HT1080 (cell line): ENCODE measurements at places on chromosomes 1 and 21.

GRCh38 chr1:168180148-168180524 lies 1.4 kb downstream of the TIPRL start:
- DNase-seq, result no peak

DNA sequence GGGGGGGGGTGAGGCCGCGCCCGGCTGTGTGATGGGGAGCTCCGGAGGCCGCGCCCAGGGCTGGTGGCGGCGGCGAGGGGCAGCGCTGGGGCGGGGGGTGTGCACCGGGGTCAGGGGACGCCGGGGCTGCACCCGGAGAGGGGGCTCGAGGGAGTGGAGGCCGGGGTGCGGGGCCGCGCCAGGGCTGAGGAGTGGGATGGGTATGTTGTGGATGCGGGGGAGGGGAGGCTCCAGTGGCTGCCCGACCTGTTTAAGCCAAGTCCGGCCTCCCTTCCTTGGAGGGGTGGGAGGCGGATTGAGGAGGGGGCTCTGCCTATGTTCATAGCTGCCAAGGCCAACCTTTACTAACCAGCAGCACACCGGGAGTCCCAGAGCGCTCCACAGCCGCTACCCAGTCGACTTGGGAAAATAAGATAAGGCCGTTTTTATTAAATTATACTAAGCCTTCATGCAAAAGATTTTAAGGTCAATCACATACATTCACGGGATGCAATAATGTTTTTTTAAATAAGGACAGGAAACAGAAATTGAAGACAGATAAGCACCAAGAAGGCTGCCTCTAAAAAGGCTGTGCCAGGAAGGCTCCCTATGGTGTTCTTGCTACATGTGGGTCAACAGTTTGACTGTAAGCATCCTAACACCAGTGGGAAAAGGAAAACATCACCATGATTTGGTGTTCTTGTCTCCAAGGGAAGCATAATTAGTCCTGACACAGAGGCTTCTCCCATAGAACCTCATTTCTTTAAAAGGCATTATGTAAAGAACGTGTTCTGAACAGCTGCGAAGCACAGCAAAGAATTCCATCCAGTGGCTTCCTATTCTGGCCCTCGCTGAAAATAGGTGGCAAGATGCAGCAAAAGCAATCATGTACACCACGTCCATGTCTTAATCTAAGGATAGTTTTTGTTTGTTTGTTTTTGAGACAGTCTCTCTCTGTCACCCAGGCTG lies 626 bp upstream of the HLCS start:
- DNase-seq, result peak; percentile 5

DNA sequence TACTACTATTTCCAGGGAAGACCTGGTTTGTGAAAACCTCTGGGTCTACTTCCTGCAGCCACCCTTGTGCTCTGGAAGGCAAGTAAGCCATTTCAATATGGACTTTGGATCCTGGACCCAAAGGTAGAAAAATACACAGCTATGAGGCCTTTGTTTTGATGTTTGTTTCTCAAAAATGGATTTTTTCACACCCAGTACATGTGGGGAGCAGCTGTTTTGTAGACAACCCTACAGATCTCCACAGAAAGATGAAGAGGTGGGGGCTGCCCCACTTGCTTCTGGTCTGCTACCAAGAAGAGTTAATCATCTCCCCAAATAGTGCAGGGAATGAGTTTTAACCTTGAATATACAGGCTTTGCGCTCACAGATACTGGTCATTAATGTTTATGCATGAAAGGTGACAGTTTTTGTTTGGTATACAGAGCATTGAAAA lies 29.2 kb downstream of the ZNF281 start:
- DNase-seq, result no peak

GRCh38 chr1:42240966-42241755 lies 76.6 kb upstream of the GUCA2A start:
- peak; percentile 25 for DNase-seq

GRCh38 chr1:247966532-247967204 lies 1.6 kb downstream of the OR2AK2 start:
- no peak for DNase-seq

- peak; percentile 85 for DNase-seq
Measured at GRCh38 chr1:18913065-18913835, 10.9 kb upstream of the ALDH4A1 start.

GRCh38 chr1:156726549-156727226 lies 1.6 kb upstream of the METTL25B start:
- DNase-seq, result peak; percentile 71

DNA sequence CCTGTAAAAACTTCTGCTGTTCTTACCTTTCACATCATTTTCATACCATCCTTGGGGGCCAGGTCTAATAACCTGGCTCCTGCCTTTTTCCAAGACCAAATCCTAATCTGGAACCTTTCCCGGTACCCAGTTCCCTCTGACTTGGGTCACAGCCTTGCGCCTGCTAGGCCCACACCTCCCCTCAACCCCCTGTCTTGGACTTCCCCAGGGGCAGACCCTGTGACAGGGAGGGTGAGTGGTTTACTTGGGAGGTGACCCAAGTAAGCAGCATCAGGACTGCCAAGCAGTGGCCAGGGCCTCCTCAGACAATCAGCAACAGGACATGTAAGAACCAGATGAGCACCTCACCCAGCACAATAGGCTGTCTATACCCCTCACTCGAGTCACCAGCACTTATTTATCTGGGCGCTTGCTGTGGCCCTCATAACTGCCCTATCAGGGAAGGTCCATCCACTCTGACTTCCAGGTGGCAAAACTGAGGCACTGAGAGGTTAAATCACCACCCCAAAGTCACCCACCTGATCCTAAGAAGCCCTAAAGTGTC lies 124.7 kb downstream of the MATN1 start:
- no peak for DNase-seq

DNA sequence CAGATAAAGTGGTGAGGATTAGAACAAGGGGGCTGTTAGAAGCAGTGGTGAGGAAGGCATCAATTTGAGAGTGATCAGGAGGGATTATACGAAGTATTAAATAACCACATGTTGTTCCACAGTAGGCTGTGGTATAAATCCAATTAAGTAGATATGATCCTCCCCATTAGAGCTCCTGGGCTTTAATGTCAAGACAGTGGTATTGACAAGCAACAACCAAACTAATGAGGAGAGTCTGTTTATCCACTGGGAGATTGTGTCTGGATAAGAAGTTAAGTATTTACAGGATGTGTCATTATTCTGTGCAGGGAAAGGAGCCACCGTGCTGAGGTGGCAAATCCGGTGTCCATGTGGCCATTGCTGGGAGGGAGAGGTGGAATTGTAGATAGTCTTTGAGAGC lies 5.8 kb downstream of the ACTN2 start:
- DNase-seq, result no peak

- no peak for DNase-seq
Measured at GRCh38 chr21:20151741-20152140, 846.5 kb upstream of the NCAM2 start.

GRCh38 chr1:39398278-39399021 lies 93.0 kb upstream of the BMP8A start:
- DNase-seq, result peak; percentile 100

DNA sequence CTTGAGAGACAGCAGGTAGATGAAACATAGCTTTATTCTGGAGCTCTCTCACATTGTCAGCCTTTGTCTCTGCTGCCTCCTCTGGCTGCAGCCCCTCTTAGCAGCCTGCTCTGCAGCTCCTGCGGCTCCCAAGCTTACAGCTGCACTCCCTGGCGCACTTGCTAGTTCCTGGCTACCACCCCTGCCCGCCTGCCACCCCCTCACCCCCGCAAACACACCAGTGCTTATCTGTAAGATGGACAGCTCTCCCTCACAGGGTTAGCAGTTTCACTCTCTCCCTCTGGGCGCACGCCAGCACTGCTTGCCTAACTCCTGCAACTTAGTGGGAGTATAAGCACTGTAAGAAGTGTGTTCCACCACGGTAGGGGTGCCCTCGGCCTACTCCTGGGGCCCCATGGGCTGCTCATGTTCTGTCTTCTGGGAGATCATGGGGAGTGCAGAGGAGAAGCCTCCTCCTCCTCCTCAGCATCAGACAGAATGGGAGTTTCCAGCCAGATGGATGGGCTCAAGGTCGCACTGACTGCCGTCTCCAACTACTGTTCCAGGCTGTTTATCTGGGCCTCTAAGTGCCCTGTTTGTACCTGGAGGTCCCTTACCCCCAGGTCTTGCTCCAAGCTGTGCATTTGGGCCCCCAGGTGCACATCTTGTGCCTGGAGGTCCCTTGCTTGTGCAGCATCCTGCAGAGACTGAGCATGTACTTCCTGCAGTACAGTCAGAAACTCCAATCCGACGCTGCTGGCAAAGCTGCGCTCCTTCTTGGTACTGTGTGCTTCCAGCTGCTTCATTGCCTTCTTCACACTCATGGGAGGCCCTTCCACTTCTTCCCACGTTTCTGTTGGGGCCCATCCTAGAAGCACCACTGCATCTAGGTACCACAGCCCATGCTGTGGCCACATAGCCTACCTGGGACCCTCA lies 1388.1 kb downstream of the AMY1C start:
- peak; percentile 43 for DNase-seq

DNA sequence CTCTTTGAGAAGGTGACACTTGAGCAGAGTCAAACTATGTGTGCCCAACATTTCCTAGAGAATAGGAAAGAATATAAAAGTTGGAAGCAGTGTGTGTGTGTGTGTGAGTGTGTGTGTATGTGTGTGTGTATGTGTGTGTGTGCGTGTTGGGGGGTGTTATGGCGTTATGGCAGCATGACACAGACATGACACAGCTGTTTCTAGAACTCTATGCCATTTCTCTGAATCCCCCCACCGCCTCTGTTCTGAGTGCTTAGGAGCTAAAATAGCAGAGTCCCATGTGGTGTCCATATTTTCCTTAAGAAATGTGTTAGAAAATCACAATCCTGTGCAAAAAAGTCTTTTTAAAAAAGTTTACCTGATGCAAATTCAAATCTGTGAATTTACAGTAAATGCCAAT lies 556.1 kb downstream of the RWDD3 start:
- DNase-seq, result no peak

DNA sequence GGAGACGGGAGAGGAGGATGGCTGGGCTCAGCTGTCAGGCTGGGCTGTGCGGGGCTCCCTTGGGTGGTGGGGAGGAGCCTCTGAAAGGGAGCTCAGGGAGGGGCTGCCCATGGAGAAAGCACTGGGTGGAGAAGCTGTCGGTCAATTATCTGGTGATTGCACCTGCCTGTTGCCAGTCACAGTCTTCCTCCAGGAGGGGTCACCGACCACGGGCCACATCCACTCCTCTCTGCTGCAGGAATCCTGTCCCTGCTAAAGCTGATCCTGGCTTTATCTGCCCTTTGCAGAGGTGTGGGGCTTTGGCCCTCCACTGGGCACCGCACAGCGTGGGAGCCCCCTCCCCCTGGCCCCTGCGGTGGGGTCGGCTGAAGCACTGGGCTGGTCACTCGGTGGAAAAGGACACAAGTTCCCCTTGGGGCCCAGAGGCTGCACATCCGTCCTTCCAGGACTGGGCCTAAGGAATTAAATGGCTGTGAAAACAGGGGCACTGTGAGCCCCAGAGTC lies 21.8 kb upstream of the COL18A1 start:
- no peak for DNase-seq

DNA sequence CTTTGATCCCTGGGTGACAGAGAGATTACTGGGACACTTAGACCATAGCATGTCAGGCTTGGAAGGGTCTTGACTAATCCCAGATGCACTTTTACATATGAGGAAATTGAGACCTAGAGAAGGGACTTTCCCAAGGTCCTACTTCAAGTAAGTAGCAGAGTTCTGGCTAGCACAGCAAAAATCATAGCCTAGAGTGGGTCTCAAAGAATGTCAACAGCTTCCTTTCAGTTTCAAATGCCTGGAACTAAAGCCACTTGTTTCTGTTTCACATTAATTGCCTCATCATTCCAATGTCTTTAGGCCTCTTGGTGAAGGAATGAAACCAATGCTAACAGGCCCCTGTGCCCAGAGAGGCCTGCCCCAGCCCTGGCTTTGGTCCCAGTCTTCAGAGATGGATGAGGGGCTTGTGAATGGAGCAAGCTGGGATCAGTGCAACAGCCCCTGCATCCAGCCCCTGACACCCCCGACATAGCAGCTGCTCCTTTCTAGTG lies 26.6 kb downstream of the ATF3 start:
- DNase-seq, result no peak

- DNase-seq, result peak; percentile 48
Measured at GRCh38 chr21:17667256-17667655, 54.6 kb upstream of the BTG3 start.

GRCh38 chr1:20472860-20473711 lies 12.9 kb downstream of the CAMK2N1 start:
- no peak for DNase-seq

DNA sequence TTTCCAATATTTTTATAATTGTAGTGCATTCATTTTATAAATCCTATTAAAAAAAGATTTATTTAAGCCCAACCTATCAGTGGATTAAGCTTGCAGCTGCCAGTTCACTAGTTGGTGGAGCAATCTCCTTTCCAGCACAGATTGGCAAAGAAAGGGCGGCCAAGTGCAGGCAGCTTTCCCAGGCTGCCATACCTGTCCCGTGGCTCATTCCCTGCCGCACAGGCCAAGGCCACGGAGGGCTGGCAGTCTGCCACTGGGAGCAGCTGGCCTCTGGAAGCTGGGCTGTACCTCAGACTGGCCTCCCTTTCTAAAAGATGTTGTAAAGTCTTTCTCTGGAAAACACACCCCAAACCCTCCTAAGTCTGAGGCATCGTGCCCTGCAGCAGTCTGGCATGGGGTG lies 74.2 kb downstream of the SIM2 start:
- peak; percentile 53 for DNase-seq

DNA sequence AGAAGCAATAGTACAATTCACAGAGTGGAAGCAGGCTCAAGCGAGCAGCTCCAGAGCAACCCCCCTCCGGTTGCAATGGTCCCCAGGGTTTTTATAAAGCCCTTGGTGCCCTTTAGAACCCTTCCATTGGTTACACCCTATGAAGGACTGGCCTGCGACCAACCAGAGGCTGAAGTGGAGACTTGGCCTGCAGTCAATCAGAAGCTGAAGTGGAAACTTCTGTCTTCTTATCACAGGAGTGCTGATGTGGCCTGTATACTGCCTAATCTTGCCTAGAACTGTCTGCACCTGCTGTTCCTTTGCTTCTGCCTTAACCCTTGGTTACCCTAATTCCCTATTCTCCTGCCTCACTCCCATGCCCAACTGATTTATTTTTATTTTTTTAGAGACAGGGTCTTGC lies 15.4 kb upstream of the FRRS1 start:
- DNase-seq, result no peak

DNA sequence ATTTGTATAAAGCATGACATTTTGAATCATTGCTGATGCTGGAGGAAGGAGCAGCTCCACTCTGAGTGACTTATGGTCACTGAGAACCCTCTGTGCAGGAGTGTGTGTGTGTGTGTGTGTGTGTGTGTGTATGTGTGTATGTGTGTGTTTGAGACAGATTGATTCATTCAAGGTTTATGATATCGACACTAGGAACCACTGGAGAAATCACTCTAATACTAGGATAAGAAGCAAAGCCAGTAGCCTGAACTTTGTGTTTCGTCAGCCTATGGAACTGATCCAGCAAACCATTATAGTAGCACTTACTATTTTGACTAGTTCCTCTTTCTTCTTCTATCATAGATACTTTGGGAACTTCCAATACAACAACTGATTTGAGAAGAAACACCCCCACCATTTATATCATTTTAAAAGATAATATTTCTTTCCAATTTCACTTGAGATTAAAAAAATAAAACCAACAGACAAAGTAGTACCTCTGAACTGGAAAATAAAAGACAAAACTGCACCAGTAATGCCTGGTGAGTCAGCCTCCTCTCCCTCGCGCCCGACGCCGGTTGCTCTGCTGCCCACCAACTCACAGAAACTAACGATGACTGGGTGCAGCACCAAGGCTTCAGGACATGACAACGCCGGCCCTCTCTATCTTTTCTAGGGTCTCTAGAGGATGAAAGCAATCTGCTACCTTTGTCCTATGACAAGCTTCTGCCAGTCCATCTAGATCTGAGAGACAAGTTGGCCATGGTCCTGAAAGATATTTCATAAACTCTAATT lies 20.9 kb downstream of the SLAMF1 start:
- DNase-seq, result peak; percentile 29
